ENCODE measurements at places on chromosomes 5 and 9.

- peak; percentile 71 for DNase-seq
Measured at GRCh38 chr5:100827481-100827889, 75.6 kb downstream of the ST8SIA4 start.

GRCh38 chr5:8807636-8808035, 738.2 kb downstream of the SEMA5A start:
- DNase-seq, result peak; percentile 19

- DNase-seq, result no peak
Measured at GRCh38 chr9:132218208-132218607, 56.4 kb downstream of the NTNG2 start.

GRCh38 chr5:143190260-143190810, 213.2 kb downstream of the NR3C1 start:
- no peak for DNase-seq

- no peak for DNase-seq
Measured at GRCh38 chr9:72599874-72600534, 78.6 kb downstream of the TMC1 start.

DNA sequence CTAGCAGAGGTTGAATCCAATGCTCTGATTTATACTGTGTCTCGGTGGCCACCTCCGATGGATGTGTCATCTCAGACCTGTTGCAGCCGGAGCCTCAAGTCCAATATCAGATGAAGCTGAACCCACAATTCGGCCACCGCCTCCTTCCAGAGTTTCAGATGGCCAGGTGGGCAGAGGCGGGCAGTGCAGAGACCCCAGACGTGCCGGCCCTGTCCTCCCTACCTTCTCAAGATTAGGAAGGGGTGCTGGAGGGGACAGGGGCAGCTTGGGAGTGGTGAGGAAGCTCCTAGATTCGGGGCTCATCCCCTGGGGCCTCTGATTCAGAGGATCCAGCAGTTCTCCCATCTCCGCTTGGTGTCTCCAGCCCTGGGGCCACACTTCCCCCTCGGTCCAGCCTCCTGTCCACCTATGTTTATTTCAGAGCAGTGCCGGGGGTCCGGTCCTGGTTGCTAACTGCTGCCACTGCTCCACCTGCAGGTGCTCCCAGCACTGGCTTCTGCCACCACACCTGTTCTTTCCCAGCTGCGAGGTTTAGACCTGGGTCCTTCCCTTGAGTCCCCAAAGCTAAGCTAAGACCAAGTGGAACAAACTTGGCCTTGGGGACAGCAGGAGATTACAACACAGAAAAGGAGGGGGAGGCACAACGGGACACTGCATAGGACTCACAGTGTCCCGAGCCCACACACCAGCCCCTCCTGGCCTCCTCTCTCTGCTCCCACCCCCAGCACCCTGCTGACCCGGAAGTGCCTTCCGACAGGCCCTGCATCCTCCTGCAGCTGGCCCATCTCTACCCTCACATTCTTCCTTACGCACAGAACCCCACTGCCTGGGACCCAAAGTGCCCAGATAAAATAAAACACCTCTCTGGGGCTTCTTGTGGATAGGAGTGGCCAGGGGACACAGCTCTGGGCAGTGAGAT, 81.6 kb downstream of the NTNG2 start:
- DNase-seq, result no peak

GRCh38 chr9:117365438-117365837, 49.4 kb downstream of the ASTN2 start:
- no peak for DNase-seq

DNA sequence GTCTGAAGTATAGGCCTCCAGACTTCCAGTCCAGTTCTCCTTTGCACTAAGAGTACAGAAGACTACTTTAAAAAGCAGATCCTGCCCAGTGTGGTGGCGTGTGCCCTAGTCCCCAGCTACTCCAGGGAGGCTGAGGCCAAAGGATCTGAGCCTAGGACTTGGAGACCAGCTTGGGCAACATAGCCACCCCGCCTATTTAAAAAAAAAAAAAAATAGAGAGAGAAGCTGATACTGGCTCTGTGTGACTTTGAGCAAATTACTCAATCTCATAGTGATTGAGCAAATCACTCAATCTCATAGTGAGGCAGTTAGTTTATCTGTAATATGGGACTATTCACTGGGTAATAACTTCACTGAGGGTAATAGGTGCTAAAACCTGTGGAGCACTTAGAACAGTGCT, 43.6 kb upstream of the KDM4C start:
- DNase-seq, result no peak

GRCh38 chr5:112973904-112974303, 2.7 kb upstream of the DCP2 start:
- DNase-seq, result peak; percentile 40

DNA sequence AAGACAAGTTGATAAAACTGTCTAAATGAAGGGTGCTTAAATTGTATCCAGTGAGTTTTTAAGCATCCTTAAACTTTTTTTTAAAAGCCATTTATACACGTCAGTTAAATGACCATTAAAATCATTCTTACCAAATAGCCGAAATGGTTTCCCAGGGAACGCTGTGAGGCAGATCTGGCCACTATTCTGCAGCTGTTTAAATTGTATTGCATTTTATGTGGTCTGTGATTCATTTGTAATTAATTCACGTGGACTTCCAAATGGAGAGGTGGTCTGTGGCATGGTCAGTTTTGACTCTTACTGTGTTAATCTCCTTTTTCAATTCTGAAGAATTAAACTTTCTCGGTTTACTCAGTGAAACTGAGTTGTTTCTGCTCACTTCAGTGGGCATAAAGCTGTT, 113.7 kb upstream of the OTULINL start:
- DNase-seq, result no peak

- peak; percentile 88 for DNase-seq
Measured at GRCh38 chr9:86947146-86948073, at the start of gene GAS1. Gene GAS1, minus strand, starts transcription at chr9:86947506. Its CDS starts 727 bp downstream, at chr9:86946779.

- no peak for DNase-seq
Measured at GRCh38 chr9:98142925-98143481, 24.0 kb upstream of the TRIM14 start.
